ENCODE measurements at places on chromosomes 4 and X.
A peak's percentile ranks its signal among the peaks of the same experiment; 100 is the strongest.

DNA sequence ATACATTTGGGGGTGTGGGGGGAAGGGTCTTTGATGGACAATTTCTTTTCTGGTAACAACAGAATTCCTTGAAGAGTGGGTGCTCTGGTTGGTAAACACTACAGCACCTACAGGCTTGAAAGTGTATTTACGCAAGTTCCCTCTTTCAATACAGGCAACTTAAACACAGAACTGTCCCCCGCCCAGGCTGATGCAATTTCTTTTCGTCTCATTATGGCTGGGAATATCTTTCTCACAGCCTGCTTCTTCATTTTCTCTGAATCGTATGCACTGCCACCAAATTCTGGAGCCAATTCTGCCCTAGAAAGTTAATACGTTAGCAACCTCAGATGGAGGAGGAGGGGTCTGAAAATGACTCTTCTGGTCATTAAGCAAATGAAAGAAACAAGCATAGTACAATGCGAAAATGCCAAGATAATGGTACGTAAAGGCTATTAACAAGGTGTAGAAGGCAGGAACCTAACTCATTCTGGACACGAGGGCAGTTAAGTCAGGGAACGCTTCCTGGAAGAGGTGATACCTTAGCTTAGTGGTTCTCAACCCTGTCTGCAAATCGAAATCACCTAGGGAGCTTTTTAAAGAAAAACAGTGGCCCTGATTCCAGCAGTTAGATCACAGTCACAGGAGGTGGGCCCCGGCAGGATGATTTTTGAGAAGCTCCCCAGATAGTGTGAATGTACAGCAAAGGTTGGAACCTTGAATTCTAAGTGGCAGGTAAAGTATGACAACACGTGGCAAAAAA lies 1.0 kb downstream of the AGA start:
- DNase-seq: peak; percentile 15

DNA sequence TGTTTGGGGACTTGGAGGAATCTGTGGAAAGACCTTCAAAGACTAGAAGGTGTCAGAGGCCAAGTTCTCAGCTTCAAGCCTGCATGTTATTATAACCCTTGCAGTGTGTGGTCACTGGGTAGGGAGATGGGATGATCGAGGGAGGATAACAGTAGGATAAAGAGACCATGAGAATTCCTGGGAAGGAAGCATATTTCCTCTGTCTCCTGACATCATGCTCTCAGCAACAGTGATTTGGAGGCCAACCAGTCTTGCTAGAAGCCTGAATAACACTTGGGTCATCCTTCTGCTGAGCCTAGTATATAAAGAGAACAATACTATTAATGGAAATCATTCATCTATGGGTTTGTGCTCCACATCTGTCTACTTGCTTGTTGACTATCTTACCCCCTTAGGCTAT lies 40.9 kb upstream of the ANXA3 start:
- no peak for DNase-seq

DNA sequence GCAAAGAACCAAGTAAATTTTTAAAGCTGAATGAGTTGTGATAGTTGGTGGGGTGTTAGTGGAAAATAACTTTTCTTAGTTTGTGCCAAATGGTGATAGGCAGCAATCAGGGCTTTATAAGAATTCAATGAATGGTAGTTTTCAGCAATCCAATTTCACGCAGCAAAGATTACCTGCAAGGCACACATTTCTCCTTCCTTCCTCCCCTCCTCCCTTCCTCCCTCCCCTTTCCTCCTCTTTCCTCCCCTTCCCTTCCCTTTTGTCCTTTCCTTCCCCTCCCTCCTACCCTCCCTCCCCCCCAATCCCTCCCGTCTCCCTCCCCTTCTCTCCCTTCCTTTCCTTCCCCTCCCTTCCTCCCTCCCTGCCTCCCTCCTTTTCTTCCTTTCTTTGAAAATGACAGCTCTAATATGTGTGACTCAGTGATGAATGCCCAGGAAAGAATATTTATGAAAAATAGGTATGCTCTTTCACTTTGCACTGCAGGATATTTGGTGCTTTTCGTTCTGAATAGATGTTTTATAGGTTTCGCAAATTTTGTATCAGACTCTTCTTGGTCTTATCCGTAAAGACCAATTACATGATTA lies 168.1 kb downstream of the BMPR1B start:
- DNase-seq: no peak

DNA sequence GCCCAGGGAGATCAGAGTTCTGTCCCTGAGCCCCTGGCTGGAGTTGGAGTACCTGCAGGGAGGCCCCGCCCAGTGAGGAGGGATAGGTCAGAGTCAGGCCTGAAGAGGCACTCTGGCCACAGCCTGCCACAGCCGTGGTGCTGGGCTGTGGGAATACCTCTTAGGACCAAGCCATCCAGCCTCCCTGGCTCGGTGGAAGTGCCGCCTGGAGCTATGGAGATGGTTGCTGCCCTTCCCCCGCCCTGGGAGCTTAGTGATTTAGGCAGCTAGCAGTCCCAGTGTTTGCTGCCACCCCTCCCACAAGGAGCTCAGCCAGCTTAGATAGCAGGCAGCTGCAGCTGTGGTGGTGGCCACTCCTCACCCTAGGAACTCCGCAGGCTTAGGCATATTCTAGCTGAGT lies 446.3 kb upstream of the GNPDA2 start:
- DNase-seq: no peak

- no peak for DNase-seq
Measured at GRCh38 chr4:80172203-80172602, 25.1 kb upstream of the PRDM8 start.

GRCh38 chrX:24023972-24024669 lies 2.9 kb downstream of the KLHL15 start:
- DNase-seq: no peak

DNA sequence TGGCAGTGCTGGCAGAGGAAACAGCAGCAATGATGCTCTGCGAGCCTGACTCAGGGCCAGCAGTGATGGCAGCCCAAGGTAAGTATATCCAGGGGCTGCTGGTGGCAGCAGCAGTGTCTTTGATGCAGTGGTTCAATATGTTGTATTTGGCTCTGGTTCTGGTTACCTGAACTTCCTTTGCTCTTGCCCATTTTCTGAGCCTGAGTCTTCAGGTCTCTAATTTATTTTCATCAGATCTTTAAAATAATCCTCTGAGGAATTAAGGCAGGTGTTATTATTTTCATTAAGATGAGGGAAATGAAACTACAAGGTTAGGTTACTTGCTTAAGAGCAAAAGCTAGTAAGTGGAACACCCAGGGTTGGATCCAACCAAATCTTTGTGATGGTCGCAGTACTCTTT lies 102.8 kb upstream of the BMP2K start:
- no peak for DNase-seq

DNA sequence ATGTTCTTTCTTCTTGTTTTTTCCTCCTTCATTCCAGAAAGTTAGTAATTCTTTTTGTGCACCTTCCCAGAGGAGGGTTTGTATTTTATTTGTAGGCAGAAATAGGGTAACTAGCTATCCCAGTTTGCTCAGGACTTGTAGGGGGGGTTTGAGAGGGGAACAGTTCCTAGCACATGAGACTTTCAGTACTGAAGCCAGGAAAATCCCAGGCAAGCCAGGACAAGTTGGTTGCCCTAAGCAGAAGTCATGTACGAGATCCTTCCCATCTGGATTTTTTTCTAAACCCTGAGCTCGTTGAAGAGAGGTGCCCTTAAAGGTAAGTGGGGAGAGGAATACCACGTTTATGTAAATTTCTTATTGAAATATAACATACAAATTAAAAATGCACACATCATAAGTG lies 15.6 kb upstream of the TAB3 start:
- no peak for DNase-seq

- no peak for DNase-seq
Measured at GRCh38 chr4:53365121-53365485, 758 bp downstream of the SCFD2 start.

DNA sequence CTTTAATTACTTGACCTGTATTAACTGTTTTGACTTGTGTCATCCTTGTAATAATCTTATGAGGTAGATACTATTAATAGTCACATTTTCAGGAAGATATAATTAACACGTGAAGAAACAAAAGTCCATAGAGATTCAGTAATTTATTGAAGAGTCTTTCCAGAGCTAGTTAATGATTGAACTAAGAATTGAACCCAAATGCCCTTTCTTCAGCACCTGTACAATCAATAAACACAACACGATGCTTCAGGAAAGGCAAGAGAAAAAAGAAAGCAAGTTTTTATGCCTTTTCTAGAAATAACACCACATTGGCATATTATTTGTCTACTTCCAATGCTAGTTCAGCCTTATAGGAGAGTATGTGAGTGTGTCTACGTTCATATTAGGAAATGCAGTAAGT lies 399.6 kb downstream of the NAF1 start:
- no peak for DNase-seq

GRCh38 chr4:6509587-6509986 lies 37.2 kb upstream of the PPP2R2C start:
- DNase-seq: no peak

- no peak for DNase-seq
Measured at GRCh38 chr4:5712517-5712916, 1.5 kb downstream of the EVC start.

GRCh38 chr4:179941911-179942310 lies 2301.3 kb upstream of the TENM3 start:
- no peak for DNase-seq

DNA sequence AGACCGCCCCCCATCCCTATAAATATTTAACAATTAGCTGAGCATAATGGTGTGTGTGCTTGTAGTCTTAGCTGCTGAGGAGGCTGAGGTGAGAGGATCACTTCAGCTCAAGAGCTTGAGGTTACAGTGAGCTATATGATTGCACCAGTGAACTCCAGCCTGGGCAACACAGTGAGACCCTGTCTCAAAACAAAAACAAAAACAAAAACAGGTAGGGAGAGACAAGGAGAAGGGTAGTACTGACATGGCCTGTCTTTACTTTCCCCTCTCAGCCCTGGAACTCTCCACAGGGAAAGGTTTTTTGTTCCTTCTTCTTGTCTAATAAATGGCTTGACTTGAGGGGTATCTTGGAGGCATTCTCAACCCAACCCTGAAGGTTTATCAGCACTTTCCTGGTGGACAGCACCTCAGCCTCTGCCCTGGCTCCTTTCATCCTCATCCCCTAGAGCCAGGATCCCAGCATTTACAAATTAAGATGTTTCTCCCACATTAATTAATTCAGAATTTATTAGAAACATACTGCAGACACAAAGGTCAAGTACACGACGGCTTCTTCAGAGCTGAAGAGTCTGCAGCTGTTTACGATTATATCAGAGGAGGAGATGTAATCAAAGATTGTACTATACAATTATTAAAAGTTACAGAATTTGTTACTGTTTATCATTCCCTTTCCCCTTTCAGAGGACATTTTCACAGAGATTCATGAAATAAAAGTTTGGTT lies 131.8 kb downstream of the AFF1 start:
- no peak for DNase-seq

- no peak for DNase-seq
Measured at GRCh38 chr4:76590798-76591281, 155.8 kb downstream of the SHROOM3 start.

DNA sequence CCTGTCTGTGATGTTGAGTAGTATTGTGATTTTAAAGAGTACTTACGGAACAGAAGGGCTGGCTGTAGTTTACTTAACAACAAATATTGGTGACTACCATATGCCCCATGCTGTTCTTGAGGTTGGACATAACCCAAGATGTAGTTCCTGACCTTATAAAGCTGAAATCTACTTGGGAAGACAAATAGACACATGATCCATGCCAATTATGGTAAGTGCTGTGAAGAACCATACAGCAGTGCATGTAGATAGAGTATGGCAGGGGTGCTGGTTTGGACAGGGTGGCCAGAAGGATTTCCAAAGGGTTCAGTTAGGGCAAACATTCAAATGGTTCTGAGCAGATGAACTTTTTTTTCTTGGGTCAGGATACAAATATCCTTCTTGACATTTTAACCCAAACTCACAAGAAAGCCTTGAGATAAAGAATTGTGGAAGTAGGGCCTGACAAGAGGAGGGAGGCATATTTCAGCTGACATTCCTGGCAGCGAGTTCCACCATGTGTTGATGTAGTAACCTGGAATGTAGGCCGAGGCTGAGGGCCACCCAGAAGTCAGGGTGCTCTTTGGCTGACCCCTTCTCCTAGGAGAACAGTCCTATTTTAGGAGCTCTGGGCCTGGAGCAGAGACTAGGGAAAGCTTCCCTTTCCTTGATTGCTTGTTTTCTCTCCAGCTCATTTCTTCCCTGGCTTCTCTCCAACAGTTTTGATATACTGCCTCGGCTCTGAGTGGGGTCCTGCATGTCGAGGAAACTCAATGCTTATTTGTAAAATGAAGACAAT lies 74.2 kb downstream of the FREM3 start:
- peak; percentile 45 for DNase-seq

DNA sequence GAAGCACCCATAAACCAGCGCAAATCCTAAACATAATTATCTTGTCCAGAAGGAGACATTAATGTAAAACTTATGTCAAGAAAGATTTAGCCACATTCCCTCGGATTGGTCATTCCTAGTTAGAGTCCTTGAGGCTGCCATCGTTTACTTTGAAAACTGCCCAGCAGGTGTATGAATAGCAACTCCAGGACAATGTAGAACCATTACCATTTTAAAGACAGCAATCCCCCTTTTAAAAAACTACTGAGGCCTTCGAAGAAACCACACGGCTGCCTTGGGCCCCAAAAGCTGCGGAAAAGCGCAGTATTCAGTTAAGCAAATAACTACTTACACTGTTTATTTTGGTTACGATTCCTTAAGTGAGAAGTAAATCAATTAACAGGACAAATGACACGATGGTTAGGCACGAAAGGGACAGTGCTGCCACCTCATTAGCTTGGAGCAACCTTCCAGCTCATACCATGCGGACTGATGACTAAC lies 822 bp upstream of the SGMS2 start:
- no peak for DNase-seq

Data from right kidney (tissue), 9 donors.